Mesothelial cell of epicardium (in vitro differentiated cells): ENCODE measurements at places on chromosomes 1 and 21. TPM values are rescaled to one million over a fixed set of nuclear protein-coding genes. Genes with fewer than 3 reads are reported as not detected.

- no peak for DNase-seq
- peaks cover 8% of the 10 kb centered on the region for H3K27me3 ChIP-seq
- H3K4me3 ChIP-seq: peak overlapping the region; percentile 78
- H3K4me1 ChIP-seq: peaks cover 8% of the 10 kb centered on the region
- peaks cover 5% of the 10 kb centered on the region for H3K36me3 ChIP-seq
These were observed 44.6 kb downstream of the MRPL39 start for GRCh38 chr21:25562660-25563059.

DNA sequence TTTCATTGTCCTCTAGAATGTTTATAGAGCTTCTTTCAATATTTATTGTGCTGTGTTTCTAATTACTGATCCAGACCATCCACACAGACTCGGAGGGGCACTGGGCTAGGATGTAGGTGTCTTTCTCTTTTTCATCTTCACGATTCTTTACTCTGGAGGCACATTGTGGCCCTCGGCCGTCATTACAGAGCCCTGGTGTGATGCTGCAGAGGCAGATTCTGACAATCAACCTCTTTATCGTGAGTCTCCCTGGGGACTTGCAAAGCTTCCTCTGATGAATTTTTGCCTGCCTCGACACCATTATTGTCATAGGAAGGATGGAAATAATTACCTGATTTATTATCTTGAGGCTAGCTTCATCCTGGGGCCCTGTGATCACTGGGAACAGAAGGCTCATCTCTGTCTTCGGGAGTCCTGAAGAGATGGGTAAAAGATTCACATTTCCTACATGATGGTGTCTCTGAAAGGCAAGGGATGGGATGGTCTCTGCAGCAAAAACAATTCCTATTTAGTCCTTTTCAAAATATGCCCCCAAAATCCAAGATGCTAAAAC, 89.4 kb downstream of the SEC16B start:
- no peak for DNase-seq
- peaks cover 26% of the 10 kb centered on the region for H3K27me3 ChIP-seq
- peaks cover 3% of the 10 kb centered on the region for H3K4me1 ChIP-seq
- H3K27ac ChIP-seq: no peak overlapping the region
- H3K36me3 ChIP-seq: no peaks in the 10 kb centered on the region
- H3K4me3 ChIP-seq: no peak overlapping the region

The C1orf21 gene
- 33.1 to 34.7 TPM (median 34.3 TPM) in 3 replicates for total RNA-seq

The ANXA9 gene
- total RNA-seq: 1.2 TPM in 3 replicates

DNA sequence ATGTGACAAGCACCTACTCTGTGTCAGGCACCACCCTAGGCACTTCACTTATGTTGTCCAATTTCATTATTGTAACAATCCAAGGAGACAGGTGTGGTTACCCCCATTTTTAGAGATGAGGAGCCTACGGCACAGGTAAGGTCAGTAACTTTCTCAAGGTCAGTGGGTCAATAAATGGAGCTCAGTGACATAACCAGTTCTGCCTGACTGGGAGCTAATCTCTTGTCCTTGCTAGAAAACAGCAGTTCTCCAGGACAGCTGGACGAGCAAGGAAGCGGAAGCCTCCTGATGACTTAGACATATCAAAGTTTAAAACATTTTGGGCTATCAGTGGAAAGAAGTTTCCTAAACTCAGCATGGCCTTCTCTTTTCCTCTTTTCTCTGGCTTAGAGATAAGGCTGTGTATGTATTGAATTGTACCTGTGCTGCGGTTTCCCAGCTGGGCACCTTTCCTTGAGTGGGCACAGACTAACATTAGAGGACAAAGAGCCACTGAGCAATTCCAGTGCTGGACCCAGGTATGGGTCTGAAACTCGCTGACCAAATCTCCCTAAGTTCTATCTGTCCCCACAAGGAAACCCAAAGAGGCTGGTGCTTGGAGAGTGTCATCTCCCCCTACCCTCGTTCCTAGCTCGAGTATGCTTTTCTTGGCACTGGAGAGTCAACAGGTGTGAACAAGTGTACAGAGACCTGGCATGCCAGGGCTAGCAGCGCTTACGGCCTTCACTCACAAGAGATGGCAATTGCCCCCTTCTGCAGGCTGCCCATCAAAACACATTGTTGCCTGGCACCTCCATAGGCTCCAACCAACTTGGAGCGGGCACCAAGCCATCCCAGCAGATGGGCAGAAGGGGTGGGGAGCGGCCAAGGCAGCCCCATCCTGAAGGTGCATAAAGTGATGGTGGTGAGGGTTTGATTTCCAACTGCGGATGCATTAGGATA, 456.1 kb upstream of the PROX1 start:
- no peak overlapping the region for H3K27ac ChIP-seq
- no peaks in the 10 kb centered on the region for H3K36me3 ChIP-seq
- H3K4me3 ChIP-seq: no peak overlapping the region
- no peaks in the 10 kb centered on the region for H3K27me3 ChIP-seq
- no peaks in the 10 kb centered on the region for H3K4me1 ChIP-seq

GRCh38 chr1:154831462-154831861, 38.6 kb downstream of the KCNN3 start:
- peaks cover 4% of the 10 kb centered on the region for H3K27me3 ChIP-seq
- no peak overlapping the region for H3K4me3 ChIP-seq
- no peak for DNase-seq
- no peak overlapping the region for H3K27ac ChIP-seq
- no peaks in the 10 kb centered on the region for H3K36me3 ChIP-seq
- peaks cover 6% of the 10 kb centered on the region for H3K4me1 ChIP-seq

The CALML6 gene
- total RNA-seq: 1.6 to 2.7 TPM (median 1.9 TPM) in 3 replicates

DNA sequence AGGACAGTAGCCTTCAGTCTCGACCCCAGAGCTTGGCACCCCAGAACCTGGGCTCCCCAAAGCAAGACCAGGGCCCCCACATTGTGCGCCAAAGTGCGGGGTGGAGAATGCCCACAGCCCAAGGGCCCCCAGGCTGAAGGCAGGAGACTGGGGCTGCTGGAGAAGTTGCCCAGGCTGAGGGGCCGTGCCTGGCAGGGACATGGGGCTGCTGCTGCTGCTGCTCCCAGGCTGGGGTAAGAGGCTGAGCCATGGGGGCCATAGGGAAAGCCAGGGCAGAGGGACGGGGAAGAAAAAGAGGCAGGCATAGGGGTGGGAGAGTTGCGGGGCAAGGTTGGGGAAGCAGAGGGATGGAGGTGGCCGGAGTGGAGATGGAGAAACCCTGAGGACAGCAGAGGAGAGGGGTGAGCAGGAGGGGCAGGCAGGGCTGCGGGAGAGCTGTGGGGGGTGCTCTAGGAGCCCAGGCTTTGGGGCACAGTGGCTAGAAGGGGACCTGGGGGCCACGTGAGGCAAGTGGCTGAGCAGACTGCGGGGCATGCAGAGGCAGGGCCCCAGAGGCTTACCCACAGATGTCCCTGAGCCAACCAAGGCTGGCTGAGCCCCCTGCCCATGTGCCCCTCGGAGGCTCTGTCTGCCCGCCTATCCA, 18.9 kb downstream of the SLC27A3 start:
- no peak overlapping the region for H3K4me3 ChIP-seq
- DNase-seq: no peak

The AADACL4 gene
- 0.31 to 0.36 TPM (median 0.31 TPM) in 3 replicates for total RNA-seq

- peaks cover 47% of the 10 kb centered on the region for H3K4me1 ChIP-seq
- H3K36me3 ChIP-seq: peaks cover 13% of the 10 kb centered on the region
- peak overlapping the region; percentile 55 for H3K27ac ChIP-seq
- H3K4me3 ChIP-seq: peak overlapping the region; percentile 20
- DNase-seq: peak; percentile 89
These were observed 24.6 kb downstream of the DMAP1 start for GRCh38 chr1:44237721-44238457.

- H3K4me1 ChIP-seq: no peaks in the 10 kb centered on the region
- H3K27me3 ChIP-seq: peaks cover 3% of the 10 kb centered on the region
- no peaks in the 10 kb centered on the region for H3K36me3 ChIP-seq
- no peak overlapping the region for H3K4me3 ChIP-seq
These were observed 6.4 kb upstream of the SMPDL3B start for GRCh38 chr1:27928216-27928954.
